ENCODE measurements at places on chromosomes 2 and 18.

DNA sequence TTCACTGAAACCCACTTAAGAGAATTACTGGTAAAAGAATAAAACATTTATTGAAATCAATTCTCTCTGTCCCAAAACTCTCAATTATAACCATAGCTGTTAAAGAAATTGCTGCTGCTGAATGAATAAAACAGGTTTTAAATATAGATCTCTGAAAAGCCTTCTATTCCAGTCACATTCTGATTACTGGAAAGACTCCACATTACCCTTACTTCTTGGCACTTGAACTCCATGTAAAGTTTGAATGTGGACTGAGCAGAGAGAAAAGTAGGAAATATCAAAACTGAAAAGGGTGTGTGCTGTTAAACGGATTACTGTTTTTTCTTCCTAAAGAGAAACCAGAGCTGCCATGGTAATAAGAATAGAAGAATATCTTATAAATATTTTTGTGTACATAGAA lies 655.3 kb upstream of the SETBP1 start:
- DNase-seq: no peak

DNA sequence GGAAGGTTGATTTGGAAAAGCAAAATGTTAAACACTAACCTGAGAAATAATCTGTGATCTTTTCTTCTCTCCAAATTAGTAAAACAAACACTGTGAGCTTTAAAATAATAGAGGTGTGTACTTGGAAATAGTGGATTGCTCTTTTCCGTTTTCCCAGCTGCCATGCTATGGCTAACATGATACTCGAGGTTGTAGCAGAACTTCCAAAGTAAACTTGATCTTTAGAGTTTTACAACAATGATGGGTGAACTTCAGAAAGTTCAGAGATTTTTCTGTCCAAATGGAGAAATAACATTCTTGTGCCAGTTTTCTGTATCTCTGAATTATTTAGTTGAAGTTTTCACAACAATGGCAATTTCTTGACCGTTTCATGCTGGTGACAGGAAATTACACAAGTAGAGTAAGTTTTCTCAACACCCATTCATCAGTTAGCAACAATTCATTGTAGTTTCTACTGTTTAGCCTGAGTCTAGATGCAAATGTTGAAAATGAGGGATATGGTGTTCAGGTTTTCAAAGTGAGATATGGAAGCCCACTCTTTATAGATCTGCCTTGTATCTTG lies 135.3 kb upstream of the CTAGE1 start:
- DNase-seq: no peak

DNA sequence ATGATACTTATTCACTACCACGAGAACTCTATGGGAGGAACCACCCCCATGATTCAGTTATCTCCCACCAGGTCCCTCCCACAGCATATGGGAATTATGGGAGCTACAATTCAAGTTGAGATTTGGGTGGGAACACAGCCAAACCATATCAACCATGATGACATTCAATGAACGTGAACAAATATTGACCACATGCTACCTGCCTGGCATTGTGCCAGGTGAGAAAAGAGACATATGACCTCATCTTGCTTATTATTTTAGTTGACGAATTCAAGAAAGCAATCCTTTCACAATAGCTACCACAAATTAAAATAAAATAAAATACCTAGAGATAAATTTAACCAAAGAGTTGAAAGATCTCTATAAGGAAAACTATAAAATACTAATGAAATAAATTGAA lies 286.5 kb upstream of the CRIM1 start:
- DNase-seq: no peak

GRCh38 chr2:182447863-182448262 lies 21.0 kb upstream of the PDE1A start:
- no peak for DNase-seq

DNA sequence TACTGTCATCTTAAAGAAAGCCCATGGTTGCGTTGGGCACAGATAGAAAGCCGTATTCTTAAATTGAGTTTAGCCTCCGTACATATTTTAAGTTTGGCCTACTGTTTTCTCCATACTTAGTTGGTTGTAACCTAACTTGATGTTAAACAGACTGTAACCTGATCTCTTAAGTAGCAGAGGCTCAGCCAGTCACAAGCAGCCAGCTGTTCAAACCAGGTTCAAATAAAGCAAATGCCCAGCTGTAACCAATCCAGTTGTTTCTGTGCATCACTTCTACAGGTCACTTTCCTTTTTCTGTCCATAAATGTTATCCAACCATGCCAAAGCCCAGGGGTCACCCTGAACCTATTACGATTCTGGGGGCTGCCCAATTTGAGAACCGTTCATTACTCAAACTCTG lies 10.0 kb upstream of the THADA start:
- DNase-seq: no peak

- no peak for DNase-seq
Observed at GRCh38 chr18:417495-417894, 83.0 kb downstream of the COLEC12 start.

DNA sequence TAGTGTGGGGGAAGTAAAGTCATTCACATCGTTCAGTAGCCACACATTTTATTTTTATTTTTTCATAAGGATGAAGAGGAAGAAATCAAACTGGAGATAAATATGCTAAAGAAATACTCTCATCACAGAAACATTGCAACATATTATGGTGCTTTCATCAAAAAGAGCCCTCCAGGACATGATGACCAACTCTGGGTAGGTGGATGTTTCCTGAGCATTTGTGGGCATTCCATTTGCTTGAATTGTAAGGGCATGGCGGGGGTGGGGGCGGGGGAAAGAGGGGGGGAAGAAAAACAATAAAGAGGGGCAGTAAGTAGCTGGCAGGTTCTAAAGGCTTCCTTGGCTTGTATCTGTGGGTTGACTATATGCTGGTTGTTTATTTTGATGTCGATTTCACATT lies 126.4 kb downstream of the MAP4K4 start:
- DNase-seq: no peak

- DNase-seq: no peak
Observed at GRCh38 chr2:173472112-173472511, 117.4 kb downstream of the CDCA7 start.

GRCh38 chr18:54358495-54359040 lies 862 bp downstream of the C18orf54 start:
- DNase-seq: no peak

DNA sequence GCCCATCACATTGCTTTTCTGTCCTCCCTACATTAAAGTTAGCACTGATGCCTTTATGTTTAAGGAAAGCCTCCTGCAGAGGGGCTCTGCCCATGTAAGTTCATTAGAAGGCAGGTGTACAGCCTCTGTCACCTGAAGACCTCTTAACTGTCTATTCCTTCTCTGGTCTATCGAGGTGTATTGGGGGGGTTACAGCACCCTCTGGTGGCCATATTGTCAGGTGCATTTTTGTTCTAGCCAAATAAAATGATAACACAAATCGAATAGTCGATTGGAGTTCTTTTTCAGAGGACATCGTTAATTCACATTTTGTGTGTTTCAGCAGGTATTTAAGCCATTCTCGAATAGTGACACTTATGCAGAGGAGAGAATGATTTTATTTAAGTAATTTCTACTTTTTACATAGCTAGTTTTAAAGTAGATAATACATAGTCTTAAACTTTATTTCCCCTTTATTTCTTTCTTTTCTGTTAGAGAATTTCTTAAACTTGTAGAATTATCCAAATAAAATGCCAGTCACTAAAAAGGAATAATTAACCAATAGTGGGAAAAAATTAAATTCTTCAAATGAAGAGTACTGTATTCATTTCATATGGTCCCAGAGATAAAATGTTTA lies 136.8 kb downstream of the NEDD4L start:
- peak; percentile 70 for DNase-seq

DNA sequence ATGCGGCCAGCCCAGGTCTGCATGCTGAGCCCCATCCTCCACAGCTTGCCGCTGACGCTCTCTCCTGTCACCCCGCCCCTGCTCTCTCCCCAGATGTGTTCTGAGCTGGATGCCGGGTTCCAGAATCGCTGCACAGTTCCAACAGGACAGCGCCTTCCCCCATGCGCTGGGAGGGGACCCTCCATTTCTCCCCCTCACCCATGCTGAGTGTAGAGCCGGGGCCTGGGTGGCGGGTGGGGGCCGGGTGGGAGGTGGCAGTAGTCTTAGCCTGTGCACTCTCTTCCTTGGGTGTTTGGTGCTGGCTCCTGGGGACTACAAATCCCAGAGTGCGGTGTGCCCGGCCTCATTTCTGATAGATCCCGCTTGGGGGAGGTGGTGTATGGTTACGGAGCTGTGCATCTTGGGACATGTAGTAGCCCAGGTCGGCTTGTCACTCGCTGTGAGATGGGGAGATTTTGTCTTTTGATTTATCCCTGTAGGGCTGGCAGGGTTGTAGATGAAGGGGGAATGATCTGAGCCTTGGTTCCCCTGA lies 6.8 kb downstream of the DNAJB2 start:
- DNase-seq: peak; percentile 83

GRCh38 chr2:101698844-101699754 lies 1.6 kb downstream of the MAP4K4 start:
- DNase-seq: no peak

- DNase-seq: no peak
Observed at GRCh38 chr2:171814883-171815282, 79.2 kb downstream of the SLC25A12 start.

- DNase-seq: no peak
Observed at GRCh38 chr18:54829856-54830255, 1.6 kb downstream of the RAB27B start.

- DNase-seq: no peak
Observed at GRCh38 chr18:57433934-57434535, 1.1 kb upstream of the ONECUT2 start.

GRCh38 chr2:6434438-6434837 lies 431.3 kb downstream of the CMPK2 start:
- no peak for DNase-seq

- DNase-seq: peak; percentile 82
Observed at GRCh38 chr2:88350331-88351248, 101.9 kb downstream of the FOXI3 start.

DNA sequence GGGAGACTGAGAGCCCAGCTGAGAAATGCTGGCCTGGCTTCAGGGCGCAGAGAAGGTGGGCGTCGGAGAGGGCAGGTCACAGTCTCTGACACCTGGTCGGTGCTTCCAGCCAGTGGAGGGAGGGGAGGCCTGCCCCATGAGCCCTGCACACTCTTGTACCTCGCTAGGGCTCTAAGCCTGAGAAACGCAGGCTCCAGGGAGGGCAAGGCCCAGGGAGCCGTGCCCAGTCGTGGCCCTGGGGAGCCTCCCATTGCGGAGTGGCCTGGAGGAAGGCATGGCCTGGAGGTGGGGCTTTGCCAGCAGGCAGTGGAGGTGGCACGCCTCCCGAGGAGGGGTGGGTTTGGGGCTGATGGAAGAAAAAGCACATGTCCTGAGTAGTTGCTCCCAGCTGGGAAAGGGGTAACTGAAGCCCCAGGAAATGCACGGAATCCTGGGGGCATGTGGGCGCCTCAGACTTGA lies 39.0 kb downstream of the MTERF4 start:
- DNase-seq: peak; percentile 20

GRCh38 chr2:234147335-234147861 lies 96.9 kb downstream of the SPP2 start:
- DNase-seq: no peak

DNA sequence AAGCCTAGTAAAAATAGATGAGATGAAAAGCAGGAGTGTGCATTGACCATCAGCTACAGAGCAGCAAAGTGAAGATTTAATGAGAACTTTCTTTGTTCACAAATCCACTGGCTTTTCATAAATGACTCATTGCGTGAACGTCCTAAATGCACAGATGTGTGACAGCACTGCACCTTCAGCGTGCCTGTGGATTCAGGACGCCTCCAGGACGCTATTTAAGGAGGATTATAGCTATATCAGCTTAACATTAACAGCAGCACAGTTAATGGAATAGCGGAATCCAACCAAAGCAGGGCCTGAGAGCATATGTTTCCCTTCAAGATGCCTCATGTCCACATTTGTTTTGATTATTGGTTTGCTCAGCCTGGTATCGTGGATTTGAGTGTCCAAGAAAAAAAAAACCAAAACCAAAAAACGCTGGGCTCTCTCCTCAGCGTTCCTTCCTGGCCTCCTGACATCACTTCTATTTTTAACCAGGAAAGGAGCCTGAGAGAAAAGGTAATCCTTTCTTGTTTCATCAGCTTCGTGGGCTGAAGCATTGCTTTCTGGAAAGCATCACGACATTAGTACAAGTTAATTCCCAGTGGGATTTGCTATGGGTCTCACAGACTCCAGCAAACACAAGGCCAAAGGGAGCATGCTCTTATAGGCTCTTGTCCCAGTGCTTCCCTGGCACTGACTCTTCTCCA lies 447.0 kb upstream of the SMIM21 start:
- DNase-seq: no peak

DNA sequence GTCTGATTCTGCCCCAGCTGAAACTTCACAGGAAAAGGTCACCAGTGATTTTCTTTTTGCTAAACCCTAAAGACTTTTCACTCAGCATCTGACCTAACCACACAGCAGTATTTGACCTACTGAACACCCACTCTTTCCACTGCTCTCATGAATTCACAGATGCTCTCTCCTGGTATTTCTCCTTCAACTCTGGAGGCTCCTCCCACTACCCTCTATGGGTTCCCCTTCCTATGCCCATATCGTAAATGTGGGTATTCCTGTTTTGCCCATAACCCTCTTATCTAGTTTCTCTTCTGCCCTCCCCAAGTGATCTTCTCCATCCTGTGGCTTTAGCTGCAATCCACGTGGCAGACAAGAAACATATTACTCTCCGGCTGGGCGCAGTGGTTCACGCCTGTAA lies 7.6 kb downstream of the PLEKHM3 start:
- no peak for DNase-seq

- DNase-seq: no peak
Observed at GRCh38 chr2:55985406-55985805, 61.8 kb upstream of the EFEMP1 start.

DNA sequence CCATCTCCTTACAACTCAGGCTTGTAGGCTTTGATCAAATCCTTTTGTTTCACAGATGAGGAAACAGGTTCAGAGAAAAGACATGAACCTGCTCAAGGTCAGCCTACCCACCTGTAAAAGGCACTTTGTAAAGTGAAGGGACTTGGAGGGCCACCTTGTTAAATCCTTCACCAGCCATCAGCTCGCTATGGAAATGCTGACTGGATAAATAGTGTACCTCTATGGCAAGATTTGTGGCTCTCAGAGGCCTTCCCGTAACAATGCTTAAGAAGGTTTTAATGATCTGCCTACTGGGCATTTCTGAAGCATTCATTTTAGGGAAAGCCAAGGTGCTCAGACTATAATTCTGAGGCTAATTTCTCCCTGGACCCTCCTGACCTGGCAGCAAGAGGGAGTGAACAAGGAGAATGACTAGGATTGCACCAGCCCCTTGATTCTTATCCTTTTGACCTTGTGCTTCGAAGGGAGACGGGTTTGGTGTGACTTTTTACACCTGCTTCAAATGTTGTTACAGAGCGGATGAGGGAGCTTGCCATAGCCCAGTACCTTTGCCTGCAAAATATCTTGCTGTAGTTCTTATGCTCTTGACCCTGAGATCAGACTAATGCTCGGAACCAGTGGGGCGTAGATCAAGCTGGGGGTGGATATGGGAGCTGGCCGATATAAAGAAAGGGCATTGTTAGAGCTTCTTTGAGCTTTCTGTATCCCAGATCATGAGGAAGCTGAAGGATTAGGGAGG lies 90.9 kb upstream of the CXCR4 start:
- DNase-seq: no peak

DNA sequence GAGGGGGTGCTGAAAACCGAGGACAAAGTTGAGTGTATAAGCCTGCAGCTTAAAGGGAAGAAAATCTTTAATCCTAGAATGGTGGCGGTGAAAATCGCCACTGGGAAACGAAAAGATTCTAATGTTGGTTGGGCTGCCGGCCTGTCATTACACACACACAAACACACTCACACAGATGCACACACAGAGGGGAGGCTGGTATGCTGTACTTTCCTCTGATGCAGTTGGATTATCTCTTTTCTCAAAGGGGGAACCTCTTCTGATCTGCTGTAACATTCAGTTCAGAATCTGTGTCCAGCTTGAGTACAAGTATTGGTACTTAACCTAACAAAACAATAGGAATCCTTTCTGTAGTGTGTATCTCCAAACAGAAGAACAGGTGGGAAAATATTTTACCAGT lies 39.0 kb downstream of the ANXA4 start:
- no peak for DNase-seq
